Bronchial epithelial cell (primary cell): ENCODE measurements at places on chromosomes 11 and 22.

DNA sequence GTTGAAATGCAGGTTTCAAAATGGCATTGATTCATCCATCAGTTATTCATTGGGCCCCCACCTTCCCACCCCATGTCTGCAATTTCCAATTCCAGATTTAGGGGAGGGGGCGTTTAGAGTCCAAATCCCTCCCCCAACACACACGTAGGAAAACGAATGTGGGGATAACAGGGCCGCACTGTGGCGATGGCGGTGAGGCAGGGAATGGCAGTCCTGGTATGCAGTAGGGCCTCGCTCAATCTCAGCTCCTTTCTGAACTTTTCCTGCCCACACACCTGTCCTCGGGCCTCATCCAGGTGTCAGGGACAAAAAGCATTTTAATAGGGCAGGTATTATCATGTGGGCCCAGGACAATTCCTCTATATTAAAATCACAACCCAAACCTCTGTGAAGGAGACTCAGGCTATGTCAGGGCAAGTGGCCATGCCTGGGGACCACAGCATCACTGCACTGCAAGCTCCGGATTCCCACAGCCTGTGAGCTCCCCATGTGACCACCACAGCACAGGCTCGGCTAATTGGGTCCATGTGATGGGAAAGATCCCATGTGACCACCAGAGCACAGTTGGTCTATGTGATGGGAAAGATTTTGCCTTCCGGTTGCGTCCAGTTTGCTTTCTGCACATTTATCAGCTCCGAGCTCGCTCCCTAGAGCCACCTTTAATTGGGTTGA, 44.5 kb downstream of the RTL6 start:
- DNase-seq: no peak

GRCh38 chr11:23539556-23539955, 679.3 kb upstream of the CCDC179 start:
- no peak for DNase-seq

- DNase-seq: no peak
Observed at GRCh38 chr22:17411213-17411612, 42.0 kb downstream of the CECR2 start.

DNA sequence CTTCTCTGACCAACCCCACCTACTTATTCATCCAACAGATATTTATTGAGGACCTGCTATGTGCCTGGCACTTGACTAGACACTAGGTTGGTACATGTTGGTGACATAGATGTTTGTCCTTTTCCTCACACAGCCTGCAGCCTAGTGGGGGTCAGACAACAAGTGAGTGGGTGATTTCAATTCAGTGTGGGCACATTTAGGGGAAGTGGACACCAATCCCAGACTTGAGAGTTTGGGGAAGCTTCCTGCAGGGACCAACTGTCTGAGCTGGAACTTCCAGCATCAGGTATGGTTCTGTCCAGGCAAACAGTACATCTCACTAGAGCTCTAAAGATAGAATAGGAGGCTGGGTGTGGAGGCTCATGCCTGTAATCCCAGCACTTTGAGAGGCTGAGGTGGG, 5.8 kb upstream of the BCL9L start:
- DNase-seq: no peak

DNA sequence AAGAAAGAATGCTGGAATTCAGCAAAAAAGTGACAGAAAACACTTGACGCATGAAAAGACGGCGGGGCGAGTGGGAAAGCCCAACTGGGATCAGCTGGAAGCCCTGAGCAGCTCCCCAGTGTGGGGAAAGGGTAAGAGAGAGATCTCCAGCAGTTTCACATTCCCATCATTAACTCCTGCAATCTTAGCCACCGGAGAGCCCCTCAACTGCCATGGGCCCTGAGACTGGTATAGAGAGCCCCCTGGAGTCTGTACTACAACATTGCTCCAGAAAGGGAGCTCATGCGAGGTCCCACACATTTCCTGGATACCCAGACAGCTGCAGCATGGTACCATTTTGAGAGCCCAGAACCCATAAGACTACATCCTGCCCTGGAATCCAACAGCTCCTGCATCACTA, 31.1 kb downstream of the MRGPRX4 start:
- DNase-seq: peak; percentile 10

GRCh38 chr11:46207270-46207669, 70.2 kb upstream of the CREB3L1 start:
- no peak for DNase-seq

GRCh38 chr11:69954756-69955155, 123.4 kb upstream of the ANO1 start:
- DNase-seq: no peak

GRCh38 chr22:27063406-27063805, 406.0 kb downstream of the MIAT start:
- DNase-seq: no peak

DNA sequence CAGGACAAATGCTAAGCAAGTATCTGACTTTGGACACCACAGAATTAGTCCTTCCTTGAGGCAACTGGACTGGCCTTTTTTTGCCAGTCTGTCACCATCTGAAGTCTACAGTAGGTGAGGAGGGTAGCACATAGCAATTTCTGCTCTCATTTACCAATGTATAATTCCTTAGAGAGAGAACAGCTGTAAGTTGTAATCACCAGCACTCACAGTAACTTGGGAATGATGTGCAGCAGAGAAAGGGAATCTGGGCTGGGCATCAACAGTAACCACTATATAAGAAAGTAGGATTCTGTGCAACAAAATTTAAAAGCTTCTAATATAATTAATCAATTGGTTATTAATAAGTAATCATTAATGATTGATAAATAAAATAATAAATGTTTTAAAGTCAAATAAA, 86.3 kb upstream of the FAT3 start:
- no peak for DNase-seq

DNA sequence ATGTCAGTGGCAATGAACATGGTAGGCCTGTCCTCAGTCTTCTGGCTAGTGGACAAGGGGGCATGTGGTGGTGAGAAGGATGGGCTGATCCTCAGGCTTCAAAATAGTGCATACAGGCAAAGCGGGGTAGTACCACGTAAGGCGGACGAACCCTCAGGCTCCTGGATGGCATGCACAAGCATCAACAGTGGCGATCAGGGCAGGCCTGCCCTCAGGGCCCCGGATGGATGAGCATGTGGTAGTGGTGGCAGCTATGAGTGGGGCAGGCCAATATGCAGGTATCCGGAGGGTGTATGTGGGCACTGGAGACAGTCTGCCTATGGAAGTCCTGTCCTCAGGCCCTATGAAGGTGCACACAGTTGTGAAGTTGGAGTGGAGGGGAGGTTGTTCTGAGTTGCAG, 163.8 kb downstream of the GUCY1A2 start:
- no peak for DNase-seq

- no peak for DNase-seq
Observed at GRCh38 chr22:23305922-23306374, 125.6 kb downstream of the BCR start.

GRCh38 chr22:39214006-39214382, 30.8 kb downstream of the PDGFB start:
- DNase-seq: no peak

DNA sequence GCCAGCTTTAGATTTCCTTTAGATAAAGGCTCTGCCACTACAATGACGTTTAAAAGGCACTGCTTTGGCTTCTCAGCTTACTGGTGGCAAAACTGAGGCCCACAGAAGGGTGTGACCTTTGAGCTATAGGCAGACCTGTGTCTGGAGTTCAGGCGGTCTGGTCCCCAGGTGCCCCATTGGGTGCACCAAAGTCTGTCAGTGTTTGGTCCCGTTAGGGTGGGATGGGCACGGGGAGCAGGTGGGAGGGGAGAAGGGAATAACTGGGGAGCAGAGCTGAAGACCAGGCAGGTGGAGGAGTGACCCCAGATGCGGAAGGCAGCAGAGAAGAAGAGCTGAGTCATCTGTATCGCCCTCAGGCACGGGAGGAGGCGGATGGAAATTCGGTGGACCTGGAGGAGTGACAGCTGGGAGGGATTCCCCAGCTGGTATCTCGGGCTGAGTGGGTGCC, 45.3 kb upstream of the GCAT start:
- peak; percentile 44 for DNase-seq
